ENCODE measurements at places on chromosomes 13 and 19. TPM values are rescaled to one million over a fixed set of nuclear protein-coding genes. Genes with fewer than 3 reads are reported as not detected.
A peak's percentile ranks its signal among the peaks of the same experiment; 100 is the strongest.

Gene CEACAM3
- 1.2 TPM for total RNA-seq

GRCh38 chr13:28744091-28744536 lies 25.3 kb upstream of the SLC46A3 start:
- no peak for DNase-seq

Gene ANGPTL4
- 6.3 TPM for total RNA-seq

- no peak for DNase-seq
These were observed 1131.3 kb upstream of the PRR20A start for GRCh38 chr13:56009418-56009817.

DNA sequence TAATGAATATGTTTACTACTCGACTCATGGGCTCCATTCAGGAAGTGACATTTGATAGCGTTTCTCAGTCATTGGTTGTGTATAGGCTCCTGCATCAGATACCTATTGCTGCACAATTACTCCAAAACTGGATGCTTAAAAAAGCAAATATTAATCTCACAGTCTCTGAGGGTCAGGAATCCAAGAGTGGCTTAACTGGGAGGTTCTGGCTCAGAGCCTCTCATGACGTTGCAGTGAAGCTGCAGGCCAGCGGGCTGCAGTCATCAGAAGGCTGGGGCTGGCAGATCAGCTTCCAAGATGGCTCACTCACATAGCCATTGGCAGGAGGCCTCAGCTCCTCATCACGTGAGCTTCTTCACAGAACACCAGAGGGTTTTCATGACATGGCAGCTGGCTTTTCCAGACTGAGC lies 525.1 kb upstream of the NBEA start:
- DNase-seq: no peak

GRCh38 chr13:77360032-77360685 lies 33.3 kb upstream of the MYCBP2 start:
- DNase-seq: no peak

- DNase-seq: no peak
These were observed 152.0 kb downstream of the NUFIP1 start for GRCh38 chr13:44837250-44837649.

DNA sequence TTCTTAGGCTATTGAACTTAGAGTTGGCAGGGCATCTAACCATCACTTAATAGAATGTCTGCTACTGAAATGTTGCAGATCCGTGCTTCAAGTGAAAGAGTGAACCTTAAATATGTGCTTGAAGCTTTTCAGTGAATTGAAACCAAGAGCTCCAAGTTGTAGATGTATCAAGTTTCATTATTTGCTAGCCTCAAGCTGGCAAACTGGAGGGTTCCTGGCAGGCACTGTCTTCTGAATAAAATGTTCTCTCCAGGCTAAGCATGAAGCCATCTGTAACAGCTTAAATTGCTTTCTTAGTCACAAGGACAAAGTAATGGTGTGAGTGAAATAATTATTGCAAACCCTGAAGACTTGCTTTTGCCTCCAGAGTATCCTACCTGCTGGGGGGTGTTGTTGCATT lies 415.0 kb upstream of the SPRY2 start:
- no peak for DNase-seq

GRCh38 chr13:48661107-48661506 lies 7.4 kb downstream of the CYSLTR2 start:
- DNase-seq: no peak

- DNase-seq: no peak
These were observed 65.1 kb upstream of the NPAS1 start for GRCh38 chr19:46954502-46954992.

GRCh38 chr13:98563071-98563470 lies 13.8 kb downstream of the STK24 start:
- no peak for DNase-seq

GRCh38 chr19:10553943-10554381 lies 10.3 kb downstream of the ATG4D start:
- DNase-seq: no peak

GRCh38 chr19:33720691-33721682 lies 75.7 kb upstream of the KCTD15 start:
- DNase-seq: peak; percentile 30

Gene DACH1
- total RNA-seq: 11.5 TPM

- no peak for DNase-seq
These were observed 56.0 kb upstream of the FLT1 start for GRCh38 chr13:28550721-28551497.

Gene PGLYRP2
- not detected for total RNA-seq

DNA sequence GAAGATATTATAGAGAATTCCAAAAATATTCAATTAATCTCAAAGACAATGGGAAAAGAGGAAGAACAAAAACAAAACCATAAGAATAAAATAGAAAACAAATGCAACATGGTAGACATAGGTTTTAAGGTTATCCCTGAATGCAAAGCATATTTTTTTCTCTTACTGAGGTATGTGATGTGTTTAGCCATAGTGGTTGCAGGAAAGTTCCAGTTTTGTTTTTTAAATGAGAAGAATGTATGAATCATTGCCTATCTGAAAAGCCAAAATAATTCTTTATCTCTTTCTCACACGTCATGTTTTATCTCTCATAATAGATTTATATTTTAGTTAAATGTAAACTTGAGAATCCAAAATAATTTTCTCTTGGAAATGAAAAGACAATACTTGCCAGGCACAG lies 2591.7 kb upstream of the PCDH20 start:
- no peak for DNase-seq

DNA sequence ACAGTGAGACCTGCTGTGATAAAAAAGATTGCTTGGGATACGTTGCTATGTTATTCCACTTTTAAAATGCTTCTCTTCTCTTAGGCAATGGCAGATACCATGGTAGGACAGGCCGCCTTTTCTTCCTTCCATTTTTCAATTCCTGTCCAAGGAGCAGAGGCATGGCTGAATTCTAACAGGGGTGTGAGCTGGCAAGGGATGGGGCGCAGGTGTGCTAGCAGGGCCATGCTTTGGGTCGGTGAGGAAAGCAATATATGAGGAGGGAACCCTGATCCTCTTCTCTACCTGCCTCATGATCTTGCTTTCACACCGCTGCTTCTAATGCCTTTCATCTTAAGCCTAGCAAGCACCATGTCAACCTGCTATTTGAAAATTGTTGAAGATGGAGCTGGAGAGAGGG lies 225.0 kb downstream of the KATNAL1 start:
- no peak for DNase-seq

Gene ZNF112
- total RNA-seq: 3.4 TPM

Gene ZNF426
- 15.3 TPM for total RNA-seq

DNA sequence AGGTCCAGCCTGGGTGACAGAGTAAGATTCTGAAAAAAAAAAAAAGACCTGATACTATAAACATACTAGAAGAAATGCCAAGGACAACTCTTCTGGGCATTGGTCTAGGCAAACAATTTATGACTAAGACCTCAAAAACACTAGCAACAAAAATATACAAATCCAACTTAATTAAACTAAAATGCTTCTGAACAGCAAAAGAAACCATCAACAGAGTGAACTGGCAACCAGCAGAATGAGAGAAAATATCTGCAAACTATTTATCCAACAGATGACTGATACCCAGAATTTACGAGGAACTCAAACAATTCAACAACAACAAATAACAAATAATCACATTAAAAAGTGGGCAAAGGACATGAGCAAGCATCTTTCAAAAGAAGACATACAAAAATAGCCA lies 26.8 kb upstream of the GPC6 start:
- DNase-seq: no peak

Gene SHD
- total RNA-seq: not detected

DNA sequence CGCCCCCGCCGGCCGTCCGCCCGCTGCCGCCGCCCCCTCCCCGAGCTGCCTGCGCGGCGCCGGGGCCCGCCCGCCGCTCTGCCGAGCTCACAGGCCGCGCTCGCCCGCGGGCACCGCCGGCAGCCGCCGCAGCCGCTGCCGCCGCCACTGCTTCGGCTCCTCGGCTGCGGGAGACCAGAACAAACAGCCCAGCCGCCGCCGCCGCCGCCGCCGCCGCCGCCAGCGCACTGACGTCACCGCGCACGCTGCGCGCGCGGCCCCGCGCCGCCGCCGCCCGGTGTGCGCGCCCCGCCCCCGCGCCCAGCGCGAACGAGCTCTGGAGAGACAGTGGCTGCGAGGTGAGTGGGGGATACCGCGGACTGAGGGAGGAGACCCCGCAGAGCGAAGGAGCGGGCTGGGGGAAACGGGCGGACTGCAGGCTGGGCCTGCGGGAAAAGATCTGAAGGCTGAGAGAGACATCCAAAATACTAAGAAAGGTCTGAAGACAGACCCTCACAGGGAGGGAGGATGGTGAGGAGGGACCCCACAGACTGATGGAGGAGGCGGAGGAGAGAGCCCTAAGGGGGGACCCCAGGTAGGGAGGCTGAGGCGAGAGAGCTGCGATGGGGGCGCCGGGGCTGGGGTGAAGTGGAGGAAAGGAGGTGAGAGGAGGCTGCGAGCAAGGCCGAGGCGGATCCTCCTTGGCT lies at the start of gene BRD4:
Gene BRD4, minus strand, starts transcription at position 229 of the 686 bp plus-strand sequence. CDS start 59,440 bp downstream, outside the sequence.
- peak; percentile 90 for DNase-seq

Gene ZNF99
- 0.09 TPM for total RNA-seq

GRCh38 chr13:71798707-71799106 lies 68.3 kb downstream of the DACH1 start:
- no peak for DNase-seq

DNA sequence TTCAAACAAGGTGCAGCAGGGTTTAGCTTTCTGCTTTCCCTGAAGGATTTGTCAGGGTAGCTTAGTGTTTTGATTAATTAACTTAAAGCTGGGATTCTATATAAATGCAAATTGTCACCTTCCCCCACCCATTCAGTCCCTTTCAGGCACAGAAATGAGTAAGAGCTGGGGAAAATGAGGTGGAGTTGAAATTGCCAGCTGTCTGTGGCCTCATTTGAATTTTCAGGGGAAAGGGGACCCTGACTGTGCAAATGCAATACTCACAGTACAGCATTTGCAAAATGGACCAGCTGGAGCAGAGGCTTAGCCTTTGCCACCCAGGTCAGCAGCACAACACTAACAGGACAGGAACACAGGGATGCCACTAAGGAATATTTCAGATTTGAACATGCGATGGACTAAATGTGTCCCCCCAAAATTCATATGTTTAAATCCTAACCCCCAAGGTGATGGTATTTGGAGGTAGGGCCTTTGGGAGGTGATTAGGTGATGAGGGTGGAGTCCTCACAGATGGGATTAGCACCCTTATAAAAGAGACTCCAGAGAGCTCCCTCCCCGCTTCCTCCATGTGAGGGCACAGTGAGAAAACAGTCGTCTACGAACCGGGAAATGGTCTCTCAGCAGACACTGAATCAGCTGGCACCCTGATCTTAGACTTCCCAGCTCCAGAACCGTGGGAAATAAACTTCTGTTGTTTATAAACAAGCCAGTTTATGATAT lies 59.5 kb upstream of the CYSLTR2 start:
- no peak for DNase-seq

DNA sequence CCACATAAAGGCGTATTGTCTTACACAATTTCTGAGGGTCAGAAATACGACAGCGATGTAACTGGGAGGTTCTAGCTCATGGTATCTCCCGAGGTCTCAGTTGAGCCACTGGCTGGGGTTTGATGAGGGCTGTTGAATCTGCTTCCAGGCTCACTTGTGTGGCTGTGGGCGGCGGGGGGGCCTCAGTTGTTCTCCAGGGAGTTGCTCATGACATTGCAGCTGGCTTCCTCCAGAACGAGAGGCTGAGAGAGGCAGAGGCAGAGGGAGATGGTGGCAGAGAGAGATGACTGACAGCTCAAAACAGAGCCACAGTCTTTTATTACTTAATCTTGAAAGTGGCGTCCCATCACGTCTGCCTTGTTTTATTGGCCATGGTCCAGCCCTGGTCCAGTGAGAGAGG lies 6.2 kb upstream of the NLRP5 start:
- DNase-seq: no peak

GRCh38 chr13:46604226-46604990 lies 51.4 kb downstream of the LRCH1 start:
- no peak for DNase-seq

DNA sequence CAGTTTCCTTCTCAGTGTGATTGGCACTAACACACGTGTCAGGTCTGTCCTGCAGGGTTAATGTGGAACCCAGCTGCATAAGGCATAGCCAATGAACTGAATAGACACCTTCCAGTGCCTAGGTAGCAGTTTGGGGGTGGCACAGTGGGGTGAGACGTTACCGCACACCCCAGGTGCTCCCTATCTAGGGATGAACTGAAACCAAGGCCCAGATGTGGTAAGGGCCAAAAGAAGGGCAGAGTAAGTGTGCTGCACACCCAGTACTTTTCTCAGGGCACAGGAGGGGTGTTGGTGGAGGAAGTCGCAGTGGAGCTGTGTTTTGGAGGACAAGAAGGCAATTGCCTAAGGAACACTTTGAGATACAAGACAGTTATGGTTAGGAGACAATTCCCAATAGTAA lies 317.9 kb upstream of the TSHZ3 start:
- no peak for DNase-seq

Gene LRRC25
- total RNA-seq: 22.7 TPM

Gene KISS1R
- total RNA-seq: not detected

DNA sequence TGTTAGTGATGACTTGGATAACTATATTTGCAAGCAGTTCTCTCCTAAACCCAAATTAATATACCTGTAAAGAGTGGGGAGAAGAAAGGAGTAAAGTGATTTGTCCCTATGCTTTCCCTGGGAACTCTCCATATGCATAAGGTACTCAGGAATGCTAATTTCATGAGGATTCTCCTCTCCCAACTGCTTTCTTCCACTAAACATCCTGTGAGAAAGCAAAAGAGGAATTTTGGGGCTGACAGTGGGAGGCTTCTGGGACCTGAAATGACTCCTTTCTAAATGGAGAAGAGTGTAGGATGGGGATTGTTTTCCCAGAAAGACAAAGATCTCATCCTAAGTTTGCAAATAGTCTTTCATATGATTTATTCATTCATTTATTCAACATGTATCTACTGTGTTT lies 250.5 kb downstream of the TDRD3 start:
- no peak for DNase-seq

Gene CADM4
- total RNA-seq: 8.7 TPM

DNA sequence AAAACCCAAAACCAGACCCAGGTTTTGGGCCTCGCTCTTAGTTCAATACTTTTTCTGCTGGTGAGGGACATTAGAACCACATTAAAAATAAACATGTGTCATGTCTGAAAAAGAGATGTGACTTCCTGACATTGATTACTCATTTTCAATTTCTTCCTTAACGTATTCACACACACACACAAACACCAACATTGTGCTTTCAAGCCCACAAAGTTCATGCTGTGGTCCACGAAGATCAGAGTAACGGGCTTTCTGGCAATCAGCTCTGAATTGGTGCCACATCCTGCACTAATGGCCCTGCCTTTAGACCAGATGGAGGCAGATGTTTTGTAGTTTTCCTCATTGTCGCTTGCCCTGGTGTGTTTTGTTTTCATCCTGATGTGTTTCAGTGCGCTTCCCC lies 47.9 kb upstream of the POMP start:
- no peak for DNase-seq

DNA sequence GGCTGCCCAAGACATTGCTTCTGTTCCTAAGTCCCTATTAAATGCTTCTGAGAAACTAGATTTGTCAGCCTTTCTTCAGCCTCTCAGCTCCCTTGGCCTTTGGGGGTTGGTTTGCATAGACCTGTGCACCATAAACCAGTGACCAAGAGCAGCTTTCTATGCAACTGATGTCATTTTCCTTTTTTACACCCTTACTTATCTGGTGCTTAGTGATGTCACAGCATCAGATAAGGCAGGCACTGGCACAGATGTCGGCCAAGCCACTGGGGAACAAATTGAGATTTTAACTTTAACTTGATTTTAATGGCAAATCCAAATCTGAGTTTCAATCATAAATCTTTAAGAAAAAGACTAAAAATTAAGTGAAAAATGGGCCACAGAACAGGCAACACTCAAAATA lies 59.8 kb downstream of the RUBCNL start:
- no peak for DNase-seq

Data from upper lobe of right lung (tissue), 1 donor.